ENCODE measurements at places on chromosomes 6 and 20.

DNA sequence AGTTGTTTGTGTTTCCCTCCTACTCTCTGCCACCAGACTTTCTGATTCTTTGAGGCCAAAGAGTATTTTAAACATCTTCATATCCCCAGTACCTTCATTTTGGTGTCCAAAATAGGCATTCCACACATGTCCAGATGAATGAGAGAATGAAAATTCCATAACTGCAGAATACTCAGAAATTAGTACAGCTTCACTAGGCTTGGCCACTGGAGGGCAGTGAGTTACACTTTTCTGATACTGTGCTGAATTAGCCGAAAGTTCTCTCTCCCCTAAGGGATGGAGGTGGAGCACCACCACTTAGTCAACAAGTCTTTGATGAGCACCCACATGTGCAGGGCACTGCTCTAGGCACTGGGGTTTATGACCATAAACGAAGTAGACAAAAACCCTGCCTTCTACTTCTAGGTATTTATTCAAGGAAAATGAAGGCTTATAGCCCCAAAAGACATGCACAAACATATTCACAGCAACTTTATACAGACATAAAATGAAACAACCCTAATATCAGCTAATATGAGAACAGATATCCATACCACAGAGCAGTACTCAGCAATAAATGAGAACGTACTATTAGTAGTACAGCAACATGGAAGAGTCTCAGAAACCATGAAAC lies 46.1 kb upstream of the TMEM217 start:
- DNase-seq = no peak

DNA sequence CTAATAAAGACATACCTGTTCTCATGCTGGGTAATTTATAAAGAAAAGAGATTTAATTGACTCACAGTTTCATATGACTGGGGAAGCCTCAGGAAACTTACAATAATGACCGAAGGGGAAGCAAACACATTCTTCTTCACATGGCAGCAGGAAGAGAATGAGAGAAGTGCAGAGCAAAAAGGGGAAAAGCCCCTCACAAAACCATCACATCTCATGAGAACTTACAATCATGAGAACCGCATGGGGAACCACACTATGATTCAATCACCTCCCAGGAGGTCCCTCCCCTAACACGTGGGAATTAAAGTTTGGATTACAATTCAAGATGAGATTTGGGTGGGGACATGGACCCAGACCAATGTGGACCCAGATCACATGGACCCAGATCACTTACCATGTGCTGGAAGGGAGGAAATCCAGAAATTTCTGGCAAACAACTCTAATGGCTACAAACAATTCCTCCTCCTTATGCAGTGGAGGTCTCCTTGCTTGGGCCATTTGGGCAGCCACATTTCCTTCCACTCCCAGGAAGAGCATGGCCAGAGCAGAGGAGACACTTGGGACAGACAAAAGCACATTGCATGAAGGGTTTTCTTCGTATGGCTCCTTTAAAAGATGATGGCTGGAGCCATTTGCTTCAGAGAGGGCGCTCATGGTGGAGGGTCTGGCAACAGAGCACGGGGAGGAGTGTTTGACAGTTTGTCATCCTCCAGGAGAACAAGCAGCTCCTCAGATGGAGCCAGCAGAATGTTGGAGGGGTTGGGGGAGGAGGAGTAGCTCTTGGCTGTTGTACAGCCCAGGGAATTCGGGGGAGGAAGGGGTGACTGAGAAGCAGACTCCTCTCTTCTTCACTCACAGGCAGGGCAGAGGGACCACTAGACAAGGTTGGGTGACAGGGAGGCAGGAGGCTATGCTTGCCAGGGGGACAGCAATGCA lies 30.4 kb downstream of the SERPINB9 start:
- DNase-seq = no peak

DNA sequence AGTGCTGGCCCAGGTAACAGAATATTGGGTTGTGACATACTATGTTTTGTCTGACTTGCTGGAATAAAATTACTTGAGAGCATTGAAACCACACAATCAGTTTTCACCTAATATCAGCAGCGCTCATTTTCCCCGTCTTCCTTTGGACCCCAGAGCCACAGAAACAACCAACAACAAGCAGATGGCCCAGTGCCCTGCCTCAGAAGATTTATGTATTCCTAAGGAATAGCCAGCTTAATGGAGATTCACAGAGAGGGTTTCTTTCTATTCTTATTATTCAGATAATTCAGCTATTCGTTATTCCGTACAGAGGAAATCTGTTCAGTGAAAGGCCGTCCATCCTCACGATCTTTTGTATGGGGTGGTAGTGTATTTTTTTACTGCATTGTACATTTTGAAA lies 154.8 kb downstream of the TMEM242 start:
- DNase-seq = no peak

- no peak for DNase-seq
These were observed 15.7 kb downstream of the ATP9A start for GRCh38 chr20:51752343-51752951.

DNA sequence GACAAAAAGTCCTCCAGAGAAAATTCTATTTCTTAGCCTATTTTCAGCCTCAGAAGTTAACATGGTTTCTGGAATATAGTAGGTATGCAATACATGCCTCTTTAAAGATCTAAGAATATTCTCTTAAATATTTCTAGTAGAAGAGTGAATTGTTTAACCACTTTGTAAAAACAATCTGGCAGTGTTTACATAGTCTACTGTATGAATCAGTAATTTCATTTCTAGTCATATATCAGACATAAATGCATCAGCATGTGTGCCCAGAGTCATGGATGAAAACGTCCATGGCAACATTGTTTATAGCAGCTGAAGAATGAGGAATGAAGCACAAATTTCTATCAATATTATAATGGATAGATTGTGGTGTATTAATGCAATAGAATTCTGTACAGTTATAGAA lies 124.9 kb downstream of the NKAIN2 start:
- DNase-seq = no peak

- DNase-seq = no peak
These were observed 51.9 kb upstream of the UBR2 start for GRCh38 chr6:42511803-42512422.

DNA sequence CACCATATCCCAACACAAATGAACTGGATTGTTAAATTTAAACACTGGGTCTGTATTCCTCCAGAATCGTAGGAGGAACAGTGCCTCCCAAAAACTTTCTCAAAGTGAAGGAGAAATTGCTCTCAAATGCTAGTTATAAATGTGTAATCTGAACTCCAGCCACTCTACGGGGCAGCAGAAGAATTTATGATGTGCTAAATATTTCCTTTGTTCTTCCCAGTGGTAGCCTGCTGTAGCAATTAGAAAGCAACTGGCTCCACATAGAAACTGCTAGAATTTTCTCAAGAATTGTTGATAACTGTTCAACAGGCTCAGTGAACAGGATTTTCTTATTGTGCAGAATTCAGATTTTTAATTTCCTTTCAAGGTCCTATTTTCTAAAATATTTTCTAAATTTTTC lies 49.8 kb upstream of the EYA4 start:
- no peak for DNase-seq

DNA sequence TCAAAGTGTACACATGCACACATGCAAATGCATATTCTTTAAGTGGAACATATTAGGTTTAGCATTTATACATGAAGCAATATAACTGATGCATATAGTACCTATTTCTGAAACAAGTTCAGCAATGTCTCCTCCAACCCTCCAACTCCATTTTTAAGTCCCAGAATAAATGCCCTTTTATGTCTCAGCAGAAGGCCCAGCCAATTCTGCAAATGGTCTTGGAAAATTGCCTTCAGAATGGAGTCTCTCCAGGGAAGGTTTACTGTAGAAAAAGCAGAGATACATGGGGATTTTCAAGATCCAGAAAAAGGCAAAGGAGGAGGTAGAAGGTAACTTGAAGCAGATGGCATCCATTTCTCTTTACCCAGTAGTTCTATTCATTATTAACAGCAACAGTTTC lies 633.3 kb downstream of the MAFB start:
- no peak for DNase-seq

- DNase-seq = no peak
These were observed 580.7 kb upstream of the GJE1 start for GRCh38 chr6:141552031-141552430.

DNA sequence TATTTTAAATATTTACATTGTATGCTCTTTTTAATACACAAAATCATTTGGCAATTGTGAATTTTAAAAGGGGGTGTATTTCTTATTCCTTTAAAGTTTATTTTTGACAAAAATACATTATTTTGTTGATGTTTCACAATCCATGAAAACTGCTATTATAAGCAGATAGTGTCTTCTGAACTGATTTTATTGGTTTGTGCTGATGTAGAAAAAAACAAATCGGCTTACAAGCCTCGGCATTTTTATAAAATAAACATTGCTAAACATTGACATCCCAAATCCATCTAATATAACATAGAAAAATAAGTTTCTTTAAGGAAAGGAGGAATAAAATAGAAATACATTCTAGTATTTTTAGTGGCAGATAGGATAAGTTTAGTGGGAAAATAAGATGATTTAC lies 634.7 kb downstream of the GRIK2 start:
- DNase-seq = no peak

GRCh38 chr6:47743744-47744143 lies 38.1 kb upstream of the OPN5 start:
- DNase-seq = no peak

GRCh38 chr6:11043961-11044711 lies at the start of gene ELOVL2:
ELOVL2 (minus strand) TSS chr6:11044305; CDS start chr6:11044230, 75 bp downstream.
- DNase-seq = no peak

- DNase-seq = no peak
These were observed 29.0 kb downstream of the PTGIS start for GRCh38 chr20:49538950-49539349.

DNA sequence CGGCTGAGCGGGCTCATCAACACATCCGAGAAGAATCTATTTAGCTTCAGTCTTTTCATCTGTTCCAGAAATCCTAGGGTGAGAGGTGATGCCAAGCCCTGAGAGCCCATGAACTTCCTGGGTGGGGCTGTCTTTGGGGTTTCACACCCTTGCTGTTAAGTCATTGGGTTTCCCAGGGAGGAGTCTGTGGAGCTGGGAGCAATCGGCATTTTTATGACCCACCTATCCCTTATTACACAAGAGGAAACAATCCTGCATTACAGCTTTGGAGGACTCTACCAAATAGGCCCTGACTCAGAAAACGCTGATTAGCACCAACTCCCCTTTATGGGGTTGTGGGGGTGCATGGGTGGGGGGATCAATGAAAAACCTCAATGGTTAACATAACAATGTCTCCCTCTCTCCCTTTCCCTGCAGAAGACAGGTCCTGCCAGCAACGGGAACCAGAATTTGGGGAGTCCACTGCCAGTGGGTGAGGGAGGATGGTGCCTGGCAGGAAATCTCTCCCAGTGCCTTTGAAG lies 46.3 kb downstream of the EZR start:
- DNase-seq = no peak

DNA sequence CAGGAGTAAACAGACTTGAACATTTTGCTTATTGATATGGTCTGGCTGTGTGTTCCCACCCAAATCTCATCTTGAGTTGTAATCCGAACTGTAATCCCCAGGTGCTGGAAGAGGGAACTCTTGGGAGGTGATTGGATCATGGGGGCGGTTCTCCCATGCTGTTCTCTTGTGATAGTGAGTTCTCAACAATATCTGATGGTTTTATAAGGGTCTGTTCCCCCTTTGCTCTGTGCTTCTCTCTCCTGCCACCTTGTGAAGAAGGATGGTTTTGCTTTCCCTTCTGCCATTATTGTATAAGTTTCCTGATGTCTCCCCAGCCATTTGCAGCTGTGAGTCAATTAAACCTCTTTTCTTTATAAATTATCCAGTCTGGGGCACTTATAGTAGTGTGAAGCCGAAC lies 40.0 kb downstream of the MYLIP start:
- no peak for DNase-seq

GRCh38 chr6:148947621-148948444 lies 201.0 kb downstream of the UST start:
- peak; percentile 71 for DNase-seq

DNA sequence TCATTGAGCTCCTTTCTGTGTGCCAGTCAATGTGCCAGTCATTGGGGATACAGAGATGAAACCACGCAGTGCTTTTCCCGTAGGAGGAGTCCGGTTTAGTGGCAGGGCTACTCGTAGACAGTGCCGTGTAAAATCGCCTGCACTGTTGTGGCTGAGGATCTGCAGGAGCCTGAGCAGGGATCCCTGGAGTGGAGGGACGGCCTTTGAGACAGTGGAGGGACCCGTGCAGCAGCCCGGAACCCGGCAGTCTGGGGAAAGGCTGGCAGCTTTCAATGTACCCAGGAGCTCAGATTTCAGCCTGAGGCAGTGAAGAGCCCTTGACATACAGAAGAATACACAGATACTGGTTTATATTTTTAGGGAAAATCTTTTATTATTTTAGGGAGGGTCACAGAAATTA lies 203.3 kb downstream of the ARID1B start:
- no peak for DNase-seq

DNA sequence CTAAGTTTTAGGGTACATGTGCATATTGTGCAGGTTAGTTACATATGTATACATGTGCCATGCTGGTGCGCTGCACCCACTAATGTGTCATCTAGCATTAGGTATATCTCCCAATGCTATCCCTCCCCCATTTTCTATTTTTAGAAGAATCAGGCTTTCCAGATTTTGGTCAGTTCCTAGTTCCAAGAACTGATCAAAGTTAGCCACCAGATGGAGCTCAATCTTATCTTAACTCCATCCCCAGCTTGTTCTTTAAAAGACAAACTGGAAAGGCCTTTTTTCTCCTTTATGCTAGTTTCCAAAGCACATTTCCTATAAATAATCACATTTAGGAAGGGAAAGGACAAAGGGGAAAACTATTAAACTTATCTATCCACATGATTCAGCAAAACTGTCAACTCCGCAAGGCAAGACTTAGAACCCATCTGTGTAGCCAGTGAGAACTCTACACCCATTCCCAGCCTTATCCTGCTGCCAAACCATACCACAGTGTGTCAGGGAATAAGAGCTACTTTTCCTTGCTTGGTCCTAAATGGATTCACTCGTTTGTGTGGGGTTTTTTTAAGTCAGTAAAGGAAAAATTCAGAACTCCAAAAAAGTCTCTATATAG lies 22.8 kb upstream of the KHDC1 start:
- DNase-seq = no peak

DNA sequence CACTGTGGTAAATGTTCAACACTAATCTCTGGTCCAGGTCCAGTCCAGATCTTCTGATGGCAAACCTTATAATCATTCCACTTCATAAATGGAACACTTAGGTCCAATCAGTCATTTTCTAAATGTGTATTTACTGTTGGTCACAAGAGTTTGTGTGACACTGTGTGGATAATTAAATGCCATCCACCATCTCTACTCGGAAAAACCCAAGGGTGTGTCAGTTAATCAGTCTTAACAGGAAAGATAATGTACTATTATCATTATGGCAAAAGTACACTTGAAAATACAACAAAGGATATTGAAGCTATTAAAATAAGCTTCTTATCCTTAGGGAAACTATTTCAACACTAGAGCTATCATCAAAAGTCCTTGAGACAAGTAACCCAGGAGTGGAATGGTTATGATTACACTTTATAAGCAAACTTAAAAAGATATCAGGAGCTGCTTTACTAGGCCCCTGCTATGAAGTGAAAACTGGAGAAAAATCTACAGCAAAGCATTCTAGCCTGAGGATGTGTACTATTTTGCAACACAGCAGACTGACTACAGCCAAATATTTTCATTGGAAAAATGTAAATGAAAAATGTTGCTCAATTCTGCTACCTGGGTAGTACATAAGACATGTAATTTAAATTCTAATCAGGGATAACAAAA lies 227.9 kb downstream of the LAMA2 start:
- DNase-seq = no peak

Measured in activated T-cell treated with anti-CD3 and anti-CD28 coated beads for 24 hours (primary cell).